Fibroblast of skin of abdomen (primary cell): ENCODE measurements at places on chromosomes 3 and 15.
A peak's percentile ranks its signal among the peaks of the same experiment; 100 is the strongest.

- peak; percentile 96 for DNase-seq
Observed at GRCh38 chr15:67065531-67066005, at the start of gene SMAD3. Gene SMAD3, plus strand, starts transcription at chr15:67065602. Its CDS starts 553 bp downstream, at chr15:67066155.

- DNase-seq: peak; percentile 56
Observed at GRCh38 chr15:37133602-37134001, 33.3 kb upstream of the MEIS2 start.

- DNase-seq: no peak
Observed at GRCh38 chr3:152196782-152197181, 71.9 kb upstream of the MBNL1 start.

DNA sequence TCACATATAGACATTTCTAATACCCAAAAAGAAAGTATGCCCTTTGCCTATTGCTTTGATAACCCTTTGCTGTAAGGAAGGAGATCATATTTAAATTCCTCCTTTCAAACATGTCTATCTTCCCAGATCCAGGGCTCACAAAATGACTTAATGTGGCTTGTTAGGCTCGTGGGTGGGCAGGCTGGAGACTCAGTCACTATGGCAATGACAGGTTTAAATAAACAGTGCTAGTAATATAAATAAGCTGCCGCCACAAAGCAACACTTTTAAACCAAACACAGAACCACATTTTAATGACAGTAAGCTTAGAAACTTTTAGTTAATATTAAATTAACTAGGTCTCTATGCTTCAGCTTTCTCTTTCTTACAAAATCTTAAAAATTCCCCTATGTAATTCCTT is 616.0 kb upstream of the NAALADL2 start:
- DNase-seq: no peak

- DNase-seq: no peak
Observed at GRCh38 chr3:27827041-27827440, 104.9 kb upstream of the EOMES start.

GRCh38 chr3:188185717-188186251 is 31.8 kb downstream of the LPP start:
- peak; percentile 16 for DNase-seq

DNA sequence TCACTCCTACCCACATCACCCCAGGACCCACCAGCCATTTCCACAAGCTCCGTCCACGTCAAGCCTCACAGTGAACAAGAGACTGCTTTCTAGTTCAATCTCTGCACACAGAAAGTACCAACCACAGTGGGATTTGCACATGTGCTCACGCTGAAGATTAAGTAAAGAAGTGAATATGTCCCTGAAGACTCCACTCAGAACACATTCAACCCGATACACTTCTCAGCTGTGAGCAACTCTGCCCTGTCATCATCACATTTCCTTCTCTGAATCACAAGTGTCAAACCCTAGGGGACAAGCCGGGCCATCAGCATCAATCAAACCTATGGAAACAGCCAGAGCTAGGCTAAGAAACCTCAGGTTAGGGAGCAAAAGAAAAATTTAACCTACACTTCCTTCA is 1.9 kb downstream of the STIMATE start:
- no peak for DNase-seq

- no peak for DNase-seq
Observed at GRCh38 chr3:10223676-10224639, 24.3 kb upstream of the TATDN2 start.

- DNase-seq: no peak
Observed at GRCh38 chr15:80586161-80586560, 108.9 kb upstream of the ABHD17C start.

DNA sequence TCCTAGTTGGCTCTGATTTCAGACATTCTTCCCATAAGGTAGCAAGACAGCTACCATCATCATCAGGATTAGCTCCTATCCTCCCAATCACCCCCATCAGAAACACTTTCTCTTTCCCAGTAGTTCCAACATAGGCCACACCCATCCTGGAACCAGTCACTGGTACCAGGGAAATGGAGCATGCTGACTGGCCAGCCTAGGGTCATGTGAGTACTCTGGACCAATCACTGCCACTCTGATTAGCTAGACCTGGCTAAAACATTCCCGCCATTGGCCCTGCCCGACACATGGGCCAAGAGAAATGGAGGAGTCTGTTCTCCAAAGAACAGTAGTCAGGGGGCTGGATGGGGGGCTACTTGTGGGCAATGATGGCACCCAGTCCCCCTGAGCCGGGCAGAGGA is 12.4 kb downstream of the EFCC1 start:
- DNase-seq: no peak

- DNase-seq: peak; percentile 92
Observed at GRCh38 chr3:153246806-153247205, 84.8 kb downstream of the RAP2B start.

DNA sequence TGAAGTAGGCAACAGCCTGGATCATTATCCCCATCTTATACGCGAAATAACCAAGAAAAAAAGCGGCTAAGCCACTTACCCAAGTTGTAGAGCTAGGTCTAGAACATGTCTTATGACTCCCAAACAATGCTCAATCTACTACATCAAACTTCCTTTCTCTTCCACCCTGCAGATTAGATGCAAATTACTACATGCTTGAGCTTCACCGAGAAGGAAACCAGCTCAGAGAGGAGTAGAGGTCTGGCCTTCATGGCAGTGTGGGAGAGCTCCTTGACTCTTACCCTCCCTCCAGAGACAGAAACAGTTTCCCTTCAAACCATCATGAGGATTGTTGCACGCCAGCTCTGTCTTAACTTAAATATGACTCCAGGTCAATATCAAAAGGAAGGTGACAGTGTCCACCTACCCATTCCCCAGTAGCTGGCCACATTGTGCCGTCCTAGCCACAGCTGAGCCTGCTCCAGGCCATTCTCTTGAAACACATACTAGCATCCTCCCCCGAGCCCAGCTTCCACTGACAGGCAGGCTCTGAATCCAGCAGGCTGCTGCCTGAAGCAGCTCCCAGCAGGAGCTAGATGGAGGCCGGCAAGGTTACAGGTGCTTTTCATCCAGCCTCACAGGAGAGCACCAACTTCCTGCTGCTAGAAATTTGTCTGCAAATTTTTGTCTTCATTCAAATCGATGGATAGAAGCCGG is 56.8 kb downstream of the CPN2 start:
- no peak for DNase-seq

DNA sequence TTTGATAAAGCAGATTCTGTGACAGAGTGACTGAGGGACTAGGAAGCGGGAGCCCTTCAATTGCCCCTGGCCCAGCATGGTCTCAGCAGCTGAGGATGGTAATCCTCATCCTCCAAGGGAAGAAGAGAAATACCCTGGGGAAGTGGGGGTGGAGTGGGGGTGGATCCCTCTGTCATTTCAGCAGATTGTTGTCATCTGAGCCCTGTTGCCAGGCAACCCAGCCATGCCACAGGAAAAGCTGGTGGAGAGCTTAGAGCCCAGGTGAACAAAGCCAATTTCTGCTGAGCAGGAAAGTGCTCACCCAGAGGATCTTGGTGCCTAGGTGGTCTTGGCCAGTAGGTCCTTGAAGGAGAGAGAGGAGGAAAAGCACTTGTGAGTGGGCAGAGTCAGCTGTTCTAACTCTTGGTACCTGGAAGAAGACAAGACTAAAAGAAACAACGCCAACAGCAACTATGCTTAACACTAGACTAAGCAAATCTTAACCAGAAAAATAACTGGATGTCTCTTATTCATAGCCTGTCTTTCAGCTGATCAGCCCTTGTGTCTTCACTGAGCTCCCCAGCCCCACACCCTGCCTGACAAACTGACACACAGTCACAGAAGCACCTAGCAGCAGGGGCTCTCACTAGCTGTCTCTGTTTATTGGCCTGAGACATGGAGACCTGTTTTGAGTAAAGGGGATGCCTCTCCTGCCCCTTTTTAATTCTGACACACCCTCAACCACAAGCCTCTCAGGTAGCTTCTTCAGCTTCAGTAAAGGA is 40.1 kb upstream of the DCLK3 start:
- no peak for DNase-seq

DNA sequence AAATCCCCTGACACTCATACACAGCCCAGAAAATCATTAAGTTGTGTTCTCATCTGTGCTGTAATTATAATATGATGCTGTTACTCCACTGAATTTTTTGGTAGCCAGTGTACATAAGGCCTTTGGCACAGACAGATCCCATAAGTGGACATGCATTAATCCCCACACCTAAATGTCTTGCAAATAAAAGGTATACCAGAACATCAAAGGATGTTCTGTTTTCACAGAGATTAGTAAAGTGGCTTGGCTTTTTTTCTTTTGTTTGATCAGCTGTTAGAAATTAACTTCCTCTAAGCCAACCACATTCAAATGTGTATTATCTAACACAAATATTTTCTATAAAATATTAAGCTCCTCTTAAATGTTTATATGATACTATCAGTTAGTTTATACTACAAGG is 2.7 kb downstream of the SST start:
- DNase-seq: no peak

GRCh38 chr3:65033576-65033975 is 345.8 kb upstream of the ADAMTS9 start:
- peak; percentile 64 for DNase-seq

DNA sequence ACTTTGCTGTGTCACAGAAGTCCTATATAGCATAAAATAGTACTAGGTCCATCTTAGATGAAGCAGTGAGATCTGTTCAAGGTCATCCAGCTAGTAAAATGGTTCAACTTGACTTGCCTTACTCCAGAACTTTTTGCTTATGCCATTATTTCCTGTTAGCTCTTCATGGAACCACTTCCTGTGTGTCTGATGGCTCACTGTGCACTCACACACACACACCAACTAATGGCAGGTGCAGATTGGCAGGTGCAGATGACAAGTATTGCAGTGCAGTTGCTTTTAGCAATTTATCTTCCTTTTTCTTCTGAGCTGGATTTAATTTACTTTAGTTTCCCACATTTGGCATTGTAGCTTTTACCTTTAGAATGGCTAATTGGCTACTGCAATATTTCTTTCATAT is 29.8 kb downstream of the GOLGA8S start:
- DNase-seq: no peak

GRCh38 chr15:58019503-58020376 is 45.8 kb downstream of the ALDH1A2 start:
- DNase-seq: peak; percentile 63

DNA sequence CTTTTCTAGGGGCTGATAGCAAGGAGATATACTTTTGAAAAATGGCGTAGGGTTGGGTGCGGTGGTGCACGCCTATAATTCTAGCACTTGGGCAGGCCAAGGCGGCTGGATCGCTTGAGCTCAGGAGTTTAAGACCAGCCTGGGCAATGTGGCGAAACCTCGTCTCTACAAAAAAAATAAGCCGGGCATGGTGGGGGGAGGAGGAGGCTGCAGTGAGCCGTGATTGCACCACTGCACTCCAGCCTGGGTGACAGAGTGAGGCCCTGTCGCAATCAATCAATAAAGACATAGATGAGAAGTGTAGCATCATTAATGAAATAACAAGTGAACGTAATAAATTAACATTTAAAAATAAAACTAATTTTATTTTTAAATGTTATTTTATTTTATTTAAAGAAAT is 134.6 kb downstream of the SLCO3A1 start:
- DNase-seq: no peak

DNA sequence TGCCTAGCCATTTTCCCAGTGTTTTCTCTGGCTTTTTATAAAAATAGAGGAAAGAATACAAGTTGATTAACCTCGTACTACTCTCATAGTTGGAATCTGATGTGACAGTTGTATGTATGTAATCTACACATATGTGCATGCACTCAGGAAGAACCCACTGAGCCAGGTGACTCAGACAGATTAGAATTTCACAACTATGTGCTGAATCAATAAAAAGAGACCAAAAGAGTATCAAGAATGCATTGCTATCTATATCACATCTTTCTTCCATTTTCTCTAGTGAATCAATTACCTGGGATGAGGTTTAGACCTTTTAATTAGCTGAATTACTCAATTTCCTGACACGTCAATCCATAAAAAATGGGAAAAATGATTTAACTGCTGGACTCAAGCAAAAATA is 319.3 kb upstream of the ATP10A start:
- DNase-seq: peak; percentile 74

DNA sequence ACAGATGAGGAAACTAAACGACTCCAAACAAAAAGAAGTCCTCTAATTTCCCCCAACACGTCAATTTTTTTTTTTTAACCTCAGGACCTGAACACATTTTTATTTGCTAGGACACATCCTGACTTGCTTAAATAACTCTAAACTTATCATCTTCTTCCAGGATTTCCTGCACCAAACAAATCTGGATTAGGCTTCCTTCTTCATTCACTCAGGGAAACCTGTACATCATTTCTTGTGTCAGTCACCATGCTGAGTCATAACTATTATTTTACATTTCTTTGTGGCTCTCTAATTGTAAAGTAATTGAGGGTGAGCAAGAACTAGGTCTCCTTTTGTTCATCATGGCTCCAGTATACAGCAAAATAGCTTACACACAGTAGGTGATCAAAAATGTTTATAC is 433.4 kb upstream of the GBE1 start:
- DNase-seq: no peak

GRCh38 chr3:49652903-49653415 is 21.2 kb upstream of the APEH start:
- DNase-seq: no peak

GRCh38 chr3:23709987-23710386 is 95.8 kb upstream of the UBE2E1 start:
- DNase-seq: no peak

DNA sequence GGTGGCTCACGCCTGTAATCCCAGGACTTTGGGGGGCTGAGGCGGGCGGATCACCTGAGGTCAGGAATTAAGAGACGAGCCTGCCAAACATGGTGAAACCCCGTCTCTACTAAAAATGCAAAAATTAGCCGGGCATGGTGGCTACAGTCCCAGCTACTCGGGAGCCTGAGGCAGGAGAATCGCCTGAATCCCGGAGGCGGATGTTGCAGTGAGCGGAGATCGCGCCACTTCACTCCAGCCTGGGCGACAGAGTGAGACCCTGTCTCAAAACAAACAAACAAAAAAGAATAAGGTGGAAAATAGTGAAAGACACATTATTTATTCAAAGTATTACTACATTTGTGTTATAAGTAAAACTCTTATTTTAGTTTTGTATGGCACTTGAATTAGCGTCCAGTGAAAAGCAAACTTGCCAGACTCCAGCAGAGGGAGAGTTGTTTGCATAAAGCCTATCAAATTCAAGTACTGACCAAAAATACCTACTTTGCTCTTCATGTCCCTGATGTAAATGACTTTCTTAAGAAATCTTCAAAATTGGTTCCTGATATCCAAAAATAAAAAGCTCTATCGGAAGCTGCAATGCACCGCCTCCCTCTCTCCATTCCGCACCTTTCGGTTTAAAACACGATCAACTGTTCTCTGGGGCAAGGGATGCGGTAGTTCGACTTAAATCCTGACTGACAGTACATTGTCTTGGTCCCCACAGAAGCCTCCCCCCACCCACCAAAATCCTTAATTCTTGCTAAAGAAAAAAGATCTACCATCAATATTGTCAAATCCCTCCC is 1.2 kb downstream of the TRPM7 start:
- no peak for DNase-seq
